ENCODE measurements at places on chromosomes 12 and 14.

DNA sequence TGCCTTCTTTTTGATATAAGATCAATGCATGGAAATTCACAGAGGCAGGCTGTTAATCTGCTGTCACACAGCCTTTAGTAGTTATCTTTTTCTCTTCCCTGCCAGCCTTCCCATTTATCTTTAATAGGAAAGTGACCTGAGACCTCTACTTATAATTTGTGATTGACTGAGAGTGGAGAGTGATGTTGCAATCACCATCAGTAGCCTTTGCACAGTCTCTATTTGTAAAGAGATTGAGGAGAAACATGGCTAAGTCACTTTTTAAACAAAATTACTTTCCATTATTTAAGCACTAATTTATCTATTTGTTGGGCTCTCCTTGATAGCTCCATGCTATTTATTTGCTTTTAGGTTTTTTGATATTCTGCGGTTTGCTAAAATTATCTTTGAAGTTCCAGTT lies 19.9 kb downstream of the LMNTD1 start:
- no peak for DNase-seq

DNA sequence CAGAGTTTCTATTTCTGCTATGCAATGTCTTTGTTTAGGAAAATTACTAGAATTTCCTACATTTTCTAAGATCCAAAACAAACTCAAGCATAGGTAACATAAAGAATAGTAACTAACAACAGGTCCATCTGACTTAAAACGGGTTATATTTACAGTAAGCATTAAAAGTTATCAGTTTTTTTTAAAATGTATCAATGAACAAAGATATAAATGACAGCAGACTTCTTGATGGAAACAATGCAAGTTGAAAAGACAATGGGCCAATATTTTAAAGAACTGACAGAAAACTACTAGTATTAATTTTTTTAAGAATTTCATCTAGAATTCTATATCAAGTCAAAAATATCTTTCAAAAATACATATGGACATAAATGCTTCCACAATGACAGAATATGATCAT lies 367.1 kb upstream of the MGAT4C start:
- no peak for DNase-seq

DNA sequence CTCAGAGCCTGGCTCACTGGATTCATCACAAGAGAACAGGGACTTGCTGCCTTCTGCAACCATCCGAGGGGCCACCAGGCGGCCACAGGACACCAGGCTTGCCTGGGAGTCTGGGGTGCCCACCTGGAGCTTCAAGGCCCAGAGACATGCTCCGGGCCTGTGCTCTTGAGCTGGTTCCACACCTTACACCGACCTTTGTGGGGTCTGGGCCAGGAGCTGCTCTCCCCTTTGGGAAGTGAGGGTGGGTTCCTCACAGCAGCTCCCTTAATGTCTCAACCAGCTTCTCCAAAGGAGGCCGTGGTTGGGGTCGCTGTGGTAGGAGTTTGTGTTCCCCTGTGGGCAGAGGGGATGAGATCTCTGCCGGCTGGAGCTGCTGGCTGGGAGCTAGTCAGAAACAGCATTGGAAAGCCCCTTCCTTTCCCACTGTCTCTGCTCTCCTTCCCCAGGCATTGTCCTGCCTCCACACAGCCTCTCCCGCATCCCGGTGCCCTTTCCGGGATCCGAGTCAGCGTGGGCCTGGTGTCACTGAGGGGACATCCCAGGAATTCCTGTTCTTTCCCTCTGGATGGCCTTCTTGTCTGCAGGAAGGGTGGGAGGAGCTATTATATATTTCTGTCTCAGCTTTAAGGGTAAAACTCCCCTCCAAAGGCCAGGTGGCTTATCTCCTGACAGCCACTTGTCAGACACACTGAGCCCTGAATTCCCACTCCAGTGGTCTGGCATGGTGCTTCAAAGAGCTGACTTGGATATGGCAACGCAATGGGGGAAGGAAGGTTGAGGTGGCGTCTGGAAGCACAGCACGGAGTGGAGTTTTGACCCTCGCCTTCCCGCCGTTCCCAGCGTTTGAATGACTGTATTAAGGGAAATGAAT lies 5.1 kb upstream of the PAPLN start:
- DNase-seq = no peak

GRCh38 chr14:20455355-20456300 lies 602 bp downstream of the APEX1 start:
- no peak for DNase-seq

DNA sequence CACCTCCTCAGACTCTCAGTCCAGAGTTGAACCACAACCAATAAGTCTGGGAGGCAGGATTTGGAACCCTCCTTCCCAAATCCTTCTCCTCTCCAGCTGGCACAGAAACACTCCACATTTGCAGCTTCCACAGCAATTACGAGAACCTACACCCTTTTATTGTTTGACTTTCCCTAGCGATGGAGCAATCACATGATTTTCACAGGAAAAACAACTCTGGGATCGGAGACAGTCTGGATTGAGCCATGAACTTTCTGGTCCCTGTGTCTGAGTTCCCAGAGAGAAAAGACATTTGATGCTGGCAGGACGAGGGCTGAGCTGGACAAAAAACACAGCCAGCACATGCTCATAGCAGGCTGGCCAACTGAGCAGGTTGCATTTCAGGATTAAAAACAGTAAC lies 49.0 kb upstream of the STON2 start:
- DNase-seq = no peak
